ENCODE measurements at places on chromosomes 13 and 19. TPM values are rescaled to one million over a fixed set of nuclear protein-coding genes. Genes with fewer than 3 reads are reported as not detected.

GRCh38 chr13:114140906-114141250 lies 8.5 kb upstream of the RASA3 start:
- peak; percentile 7 for DNase-seq

GRCh38 chr19:10682397-10683063 lies 18.7 kb upstream of the QTRT1 start:
- DNase-seq: no peak

GRCh38 chr13:112692104-112692503 lies 2.3 kb downstream of the ATP11A start:
- peak; percentile 7 for DNase-seq

GRCh38 chr13:91291078-91291477 lies 56.4 kb upstream of the MIR17HG start:
- DNase-seq: no peak

GRCh38 chr19:17079710-17080439 lies 4.3 kb downstream of the MYO9B start:
- no peak for DNase-seq

GRCh38 chr13:44967704-44968433 lies 21.4 kb downstream of the NUFIP1 start:
- DNase-seq: no peak

- peak; percentile 55 for DNase-seq
These were observed 20.8 kb downstream of the ZSCAN5C start for GRCh38 chr19:56222901-56223300.

- no peak for DNase-seq
These were observed 5.7 kb upstream of the GARIN5A start for GRCh38 chr19:50482271-50482855.

Gene CABP5
- not detected for total RNA-seq

Gene SLAIN1
- 33.1 TPM for total RNA-seq
